Colonic mucosa (tissue), 4 donors: ENCODE measurements at places on chromosomes 7 and 10. TPM values are rescaled to one million over a fixed set of nuclear protein-coding genes. Genes with fewer than 3 reads are reported as not detected.
A peak's percentile ranks its signal among the peaks of the same experiment; 100 is the strongest.

DNA sequence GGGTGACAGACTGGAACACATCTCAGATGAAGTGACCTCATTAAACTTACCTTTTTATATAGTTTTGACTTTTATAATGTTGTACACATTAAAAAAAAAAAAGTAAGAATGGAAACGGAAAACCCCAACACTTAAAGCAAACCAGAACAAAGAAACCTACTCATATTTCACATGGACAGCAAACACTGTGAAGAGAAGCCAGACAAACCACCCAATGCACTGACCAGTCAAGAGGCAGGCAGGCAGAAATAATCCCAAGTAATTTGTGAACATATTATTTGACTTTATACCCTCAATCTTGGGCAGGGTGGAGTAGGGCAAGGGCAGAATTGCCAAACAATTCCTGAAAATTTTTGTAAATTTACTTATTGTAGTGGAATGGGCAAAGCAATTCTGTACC, 39.8 kb downstream of the WAPL start:
- no peak overlapping the region for H3K4me3 ChIP-seq
- no peak overlapping the region for H3K27ac ChIP-seq
- no peak for DNase-seq
- H3K36me3 ChIP-seq: no peaks in the 10 kb centered on the region
- no peaks in the 10 kb centered on the region for H3K4me1 ChIP-seq

The PTPN20 gene
- 2.7 TPM for total RNA-seq

DNA sequence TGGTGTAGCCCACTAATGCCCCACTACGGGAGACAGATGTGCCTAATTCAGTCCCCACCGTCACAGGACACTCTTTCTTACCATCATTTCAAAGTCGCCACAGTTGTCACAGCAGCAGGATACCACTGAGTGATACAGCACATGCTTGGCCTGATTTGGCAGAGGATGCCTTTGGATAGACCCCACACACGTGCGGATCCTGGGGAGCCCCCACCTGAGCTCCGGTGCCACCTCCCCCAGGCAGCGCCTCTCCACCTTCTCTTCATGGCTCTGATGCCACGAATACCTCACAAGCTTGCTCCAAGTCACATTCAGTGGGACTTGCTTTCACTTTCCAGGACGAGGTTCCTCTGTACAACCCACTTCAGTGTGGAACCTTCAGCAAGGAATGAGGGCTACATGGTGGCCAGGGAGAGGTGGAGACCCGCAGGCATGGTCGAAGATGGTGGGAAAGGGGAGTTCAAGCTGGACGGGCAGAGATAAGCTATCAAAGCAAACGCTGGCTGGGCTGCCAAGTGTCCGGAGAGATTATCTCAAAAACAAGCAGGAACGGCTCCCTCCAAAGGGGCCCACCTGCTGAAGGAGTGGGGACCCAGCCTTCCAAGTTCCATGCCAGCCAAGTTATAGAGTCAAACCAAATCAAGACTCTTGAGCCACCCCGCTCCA, 107.4 kb downstream of the ZRANB1 start:
- H3K36me3 ChIP-seq: no peaks in the 10 kb centered on the region
- peaks cover 5% of the 10 kb centered on the region for H3K4me1 ChIP-seq
- H3K27me3 ChIP-seq: no peaks in the 10 kb centered on the region

- H3K27ac ChIP-seq: peak overlapping the region; percentile 47
- no peaks in the 10 kb centered on the region for H3K27me3 ChIP-seq
- no peaks in the 10 kb centered on the region for H3K36me3 ChIP-seq
- H3K4me3 ChIP-seq: no peak overlapping the region
- peaks cover 5% of the 10 kb centered on the region for H3K4me1 ChIP-seq
These were observed 44.3 kb upstream of the PRKAR1B start for GRCh38 chr7:771234-772004.

- no peak overlapping the region for H3K27ac ChIP-seq
- H3K27me3 ChIP-seq: no peaks in the 10 kb centered on the region
- H3K36me3 ChIP-seq: no peaks in the 10 kb centered on the region
- no peak overlapping the region for H3K4me3 ChIP-seq
- no peak for DNase-seq
- no peaks in the 10 kb centered on the region for H3K4me1 ChIP-seq
These were observed 7.1 kb downstream of the CLCN1 start for GRCh38 chr7:143322760-143323633.

DNA sequence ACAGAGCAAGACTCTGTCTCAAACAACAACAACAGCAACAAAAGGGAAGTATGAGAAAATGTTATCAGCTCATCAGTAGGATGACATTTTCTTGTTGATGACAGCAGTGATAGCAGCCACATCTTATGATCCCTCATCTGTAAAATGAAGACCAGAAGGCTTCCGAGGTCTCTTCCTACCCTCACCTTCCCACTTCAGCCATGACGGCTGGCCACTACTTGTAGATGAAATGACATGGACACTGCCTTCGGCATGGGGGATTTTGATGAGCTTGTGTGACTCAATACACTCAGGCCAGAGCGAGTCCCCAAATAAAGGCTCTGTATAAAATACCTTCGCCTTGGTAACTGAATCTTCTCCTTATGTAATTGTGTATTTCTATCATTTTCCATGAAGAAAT, 6.7 kb downstream of the ECHDC3 start:
- H3K27me3 ChIP-seq: no peaks in the 10 kb centered on the region
- no peak overlapping the region for H3K27ac ChIP-seq
- no peaks in the 10 kb centered on the region for H3K4me1 ChIP-seq
- DNase-seq: no peak
- H3K36me3 ChIP-seq: no peaks in the 10 kb centered on the region

- no peak overlapping the region for H3K4me3 ChIP-seq
- no peaks in the 10 kb centered on the region for H3K27me3 ChIP-seq
- H3K27ac ChIP-seq: no peak overlapping the region
These were observed 128.8 kb downstream of the PPP1R17 start for GRCh38 chr7:31815796-31816195.

The GIMAP1 gene
- total RNA-seq: 0.94 TPM

DNA sequence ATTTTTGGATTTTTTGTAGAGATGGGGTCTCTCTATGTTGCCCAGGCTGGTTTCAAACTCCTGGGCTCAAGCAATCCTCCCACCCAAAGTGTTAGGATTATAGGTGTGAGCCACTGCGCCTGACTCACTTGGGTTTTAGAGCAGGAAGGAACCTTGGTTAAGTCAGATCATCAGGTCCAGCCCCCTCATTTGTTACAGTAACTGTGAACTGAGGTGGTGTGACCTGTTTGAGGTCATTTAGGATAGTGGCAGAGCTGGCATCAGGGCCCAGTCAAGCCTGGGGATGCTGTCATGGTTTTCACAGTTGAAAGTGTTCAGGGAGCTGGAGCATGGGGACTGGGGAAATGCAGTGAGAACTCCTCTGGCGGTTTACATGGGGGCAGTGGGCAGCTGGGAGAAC, 159.6 kb downstream of the TAX1BP1 start:
- H3K27me3 ChIP-seq: no peaks in the 10 kb centered on the region
- H3K27ac ChIP-seq: no peak overlapping the region
- DNase-seq: no peak
- no peaks in the 10 kb centered on the region for H3K36me3 ChIP-seq
- H3K4me3 ChIP-seq: no peak overlapping the region

The CALML5 gene
- total RNA-seq: not detected

The FAM237B gene
- total RNA-seq: not detected

The ZNF804B gene
- not detected for total RNA-seq

- no peak for DNase-seq
- H3K4me3 ChIP-seq: no peak overlapping the region
- no peak overlapping the region for H3K27ac ChIP-seq
- no peaks in the 10 kb centered on the region for H3K4me1 ChIP-seq
These were observed 66.2 kb downstream of the NAMPT start for GRCh38 chr7:106218546-106218945.

DNA sequence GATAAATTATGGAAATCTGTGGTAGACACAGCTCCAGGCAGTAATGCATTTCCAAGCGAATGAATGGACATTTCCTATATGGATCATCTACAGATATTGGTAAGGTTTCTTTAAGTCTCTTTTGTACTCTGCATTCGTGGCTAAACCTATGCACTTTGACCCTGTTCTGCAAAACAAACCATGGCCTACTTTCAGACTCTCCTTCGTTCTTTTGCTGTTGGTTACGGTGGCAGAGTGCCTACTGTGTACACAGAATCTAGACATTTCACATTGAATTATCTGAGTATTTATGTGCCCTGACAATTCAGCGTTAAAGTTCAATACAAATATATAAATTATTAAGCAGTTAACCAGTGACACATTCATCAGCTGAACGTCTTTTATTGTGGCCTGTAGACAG, 93.3 kb downstream of the MGMT start:
- no peaks in the 10 kb centered on the region for H3K36me3 ChIP-seq
- no peak overlapping the region for H3K27ac ChIP-seq
- no peaks in the 10 kb centered on the region for H3K27me3 ChIP-seq
- no peak for DNase-seq
- H3K4me3 ChIP-seq: no peak overlapping the region

GRCh38 chr10:51619365-51619764, 80.0 kb downstream of the CSTF2T start:
- no peaks in the 10 kb centered on the region for H3K36me3 ChIP-seq
- DNase-seq: no peak
- no peak overlapping the region for H3K27ac ChIP-seq
- no peak overlapping the region for H3K4me3 ChIP-seq
- H3K27me3 ChIP-seq: no peaks in the 10 kb centered on the region

DNA sequence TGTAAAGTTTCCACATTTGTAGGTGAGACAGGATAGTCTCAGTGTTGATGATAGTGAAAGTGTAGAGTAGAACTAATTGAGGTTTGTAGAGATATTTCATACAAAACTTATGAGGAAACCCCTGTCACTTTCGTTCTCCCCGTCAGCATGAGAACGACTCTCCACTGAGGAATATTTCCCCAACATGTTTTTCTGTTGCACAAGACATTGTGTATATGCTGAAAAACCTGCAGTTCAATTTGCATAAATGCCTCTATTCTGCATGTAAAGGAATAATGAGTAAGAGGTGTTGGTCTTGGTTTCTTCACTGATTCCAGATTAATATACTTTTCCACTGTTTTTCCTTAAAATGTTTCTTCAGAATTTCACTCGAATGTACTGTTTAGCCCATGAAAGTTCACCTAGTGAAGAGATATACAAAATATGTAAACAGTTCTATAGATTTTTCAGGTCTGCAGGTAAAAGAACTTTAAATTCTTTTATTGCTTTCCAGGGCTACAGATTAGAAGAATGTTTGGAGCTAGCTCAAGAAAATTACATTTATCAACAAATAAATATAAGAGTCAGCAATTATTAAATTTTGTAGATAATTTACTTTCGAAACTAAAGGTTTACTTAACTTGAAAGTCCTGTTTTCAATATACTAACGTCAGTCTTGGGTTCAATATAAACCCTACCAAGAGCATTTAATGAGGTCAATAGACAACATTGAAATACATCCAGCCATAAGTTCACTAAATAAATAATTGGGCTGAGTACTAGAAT, 37.2 kb downstream of the HEPACAM2 start:
- no peak overlapping the region for H3K27ac ChIP-seq
- H3K27me3 ChIP-seq: peaks cover 14% of the 10 kb centered on the region
- no peak overlapping the region for H3K4me3 ChIP-seq
- H3K36me3 ChIP-seq: no peaks in the 10 kb centered on the region
